RWPE2 (cell line): ENCODE measurements at places on chromosomes 3 and 15.

DNA sequence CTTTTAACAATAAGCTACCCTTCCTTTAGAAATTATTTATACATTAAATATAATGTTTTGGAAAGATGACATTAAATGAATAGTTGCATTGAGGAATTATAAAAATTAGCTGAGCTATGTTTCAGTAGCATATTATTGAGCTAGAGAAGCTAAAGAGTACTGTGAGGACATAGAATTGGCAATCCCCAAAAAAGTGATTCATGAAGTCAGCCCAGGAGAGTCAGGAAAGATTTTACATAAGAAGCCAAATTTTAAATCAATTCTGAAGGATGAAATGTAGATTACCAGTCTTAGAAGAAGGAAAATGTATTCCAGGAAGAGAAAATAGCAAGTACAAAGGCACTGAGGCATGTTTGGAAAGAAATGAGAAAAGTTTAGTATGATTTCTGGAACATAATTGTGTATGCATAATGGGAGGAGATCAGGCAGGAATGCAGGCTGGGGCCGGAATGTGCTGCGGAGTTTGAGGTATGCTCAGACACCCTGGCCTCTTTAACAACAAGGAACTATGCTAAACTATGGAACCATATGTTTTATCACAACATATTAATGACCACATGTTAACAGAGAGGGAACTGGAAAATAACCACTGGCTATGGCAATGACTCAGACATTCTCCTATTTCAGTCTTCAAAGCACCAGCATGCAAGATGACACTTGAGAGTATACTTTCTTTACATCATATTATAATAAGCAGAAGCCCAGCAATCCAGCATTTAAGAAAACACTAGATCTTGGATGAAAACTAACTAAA is 103.3 kb upstream of the COL8A1 start:
- no peak for DNase-seq

DNA sequence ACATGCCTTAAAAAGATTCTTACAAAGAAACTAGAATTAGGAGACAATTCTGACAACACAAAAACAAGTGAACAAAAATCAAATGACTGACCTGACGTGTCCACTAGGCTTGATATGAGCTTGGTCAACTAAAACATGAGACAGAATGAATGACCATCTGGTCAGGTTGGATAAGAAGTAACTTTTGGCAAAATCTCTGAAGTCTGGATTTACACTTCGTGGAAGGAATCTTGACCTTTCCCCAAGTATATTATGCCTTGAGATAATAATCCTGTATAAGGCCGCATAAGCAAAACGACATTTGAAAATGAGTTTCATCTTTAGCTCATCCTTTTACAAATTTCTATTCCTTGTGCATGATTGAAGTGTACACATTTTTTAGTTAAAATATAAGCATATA is 1.1 kb upstream of the TF start:
- DNase-seq, result no peak

DNA sequence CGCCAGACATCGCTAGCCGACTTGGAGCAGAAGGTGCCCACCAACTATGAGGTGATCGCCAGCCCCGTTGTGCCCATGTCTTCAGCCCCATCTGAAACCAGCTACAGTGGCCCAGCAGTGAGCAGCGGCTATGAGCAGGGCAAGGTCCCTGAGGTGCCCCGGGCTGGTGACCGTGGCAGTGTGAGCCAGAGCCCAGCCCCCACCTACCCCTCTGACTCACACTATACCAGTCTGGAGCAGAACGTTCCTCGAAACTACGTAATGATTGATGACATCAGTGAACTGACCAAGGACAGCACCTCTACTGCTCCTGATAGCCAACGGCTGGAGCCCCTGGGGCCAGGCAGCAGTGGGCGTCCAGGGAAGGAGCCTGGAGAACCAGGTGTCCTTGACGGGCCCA is 12.9 kb upstream of the APEH start:
- DNase-seq, result no peak

DNA sequence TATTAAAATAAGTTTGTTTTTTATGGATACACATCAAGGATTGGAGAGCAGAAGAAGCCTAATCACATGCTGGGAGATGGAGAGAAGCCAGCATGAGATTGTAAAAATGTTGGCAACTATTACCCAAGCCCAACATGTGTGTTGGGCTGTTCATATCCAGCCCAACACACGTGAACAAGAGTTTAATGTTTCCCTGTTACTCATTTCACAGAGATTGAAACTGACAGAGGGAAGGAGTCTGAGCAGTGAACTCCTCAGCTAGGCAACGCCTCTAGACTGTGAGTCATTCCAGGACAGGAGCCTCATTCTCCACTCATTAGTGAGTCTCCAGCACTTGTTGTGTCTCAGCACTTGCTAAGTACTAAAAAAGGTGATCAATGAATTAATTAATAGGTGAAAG is 43.2 kb upstream of the CMSS1 start:
- no peak for DNase-seq

DNA sequence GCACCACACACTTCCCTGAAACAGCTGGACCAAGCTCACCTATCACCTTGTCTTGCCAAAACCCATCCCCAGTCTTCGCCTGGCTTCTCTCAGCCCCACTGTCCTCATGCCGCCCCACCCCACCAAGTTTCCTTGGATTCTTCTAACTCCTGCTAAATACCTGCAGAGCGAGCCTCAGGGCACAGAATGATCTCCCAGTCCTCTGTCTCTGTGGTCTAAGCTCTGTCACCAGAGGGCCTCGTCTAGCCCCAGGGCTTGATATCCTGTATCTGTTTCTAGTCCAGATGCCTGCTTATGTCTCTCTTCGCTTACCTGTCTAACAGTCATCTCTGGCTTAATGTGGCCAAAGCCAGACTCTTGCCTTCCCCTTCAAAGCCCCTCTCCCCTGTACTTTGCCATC is 9.7 kb downstream of the CCDC12 start:
- no peak for DNase-seq

GRCh38 chr3:152350776-152351175 is 82.0 kb downstream of the MBNL1 start:
- DNase-seq, result no peak

DNA sequence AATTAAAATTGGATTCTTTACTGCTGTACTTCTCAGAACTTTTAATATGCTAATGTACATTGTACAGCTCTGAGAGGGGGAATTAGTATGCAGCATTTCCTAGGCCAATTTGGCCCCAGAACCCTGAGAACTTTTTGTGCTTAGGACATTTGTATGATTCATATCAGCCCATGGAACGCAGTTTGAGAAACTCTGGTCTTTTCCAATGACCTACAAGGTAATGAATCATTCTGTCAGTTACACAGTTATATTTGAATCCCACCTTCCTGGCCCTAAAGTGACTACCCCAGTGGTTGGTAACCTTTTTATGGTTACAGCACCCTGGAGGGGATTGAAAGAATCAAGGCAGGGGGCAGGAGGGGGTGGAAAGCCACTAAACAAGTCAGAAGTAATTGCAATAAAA is 25.6 kb upstream of the KBTBD12 start:
- DNase-seq, result no peak
